GM12865 (cell line): ENCODE measurements at places on chromosomes 2 and 18.

DNA sequence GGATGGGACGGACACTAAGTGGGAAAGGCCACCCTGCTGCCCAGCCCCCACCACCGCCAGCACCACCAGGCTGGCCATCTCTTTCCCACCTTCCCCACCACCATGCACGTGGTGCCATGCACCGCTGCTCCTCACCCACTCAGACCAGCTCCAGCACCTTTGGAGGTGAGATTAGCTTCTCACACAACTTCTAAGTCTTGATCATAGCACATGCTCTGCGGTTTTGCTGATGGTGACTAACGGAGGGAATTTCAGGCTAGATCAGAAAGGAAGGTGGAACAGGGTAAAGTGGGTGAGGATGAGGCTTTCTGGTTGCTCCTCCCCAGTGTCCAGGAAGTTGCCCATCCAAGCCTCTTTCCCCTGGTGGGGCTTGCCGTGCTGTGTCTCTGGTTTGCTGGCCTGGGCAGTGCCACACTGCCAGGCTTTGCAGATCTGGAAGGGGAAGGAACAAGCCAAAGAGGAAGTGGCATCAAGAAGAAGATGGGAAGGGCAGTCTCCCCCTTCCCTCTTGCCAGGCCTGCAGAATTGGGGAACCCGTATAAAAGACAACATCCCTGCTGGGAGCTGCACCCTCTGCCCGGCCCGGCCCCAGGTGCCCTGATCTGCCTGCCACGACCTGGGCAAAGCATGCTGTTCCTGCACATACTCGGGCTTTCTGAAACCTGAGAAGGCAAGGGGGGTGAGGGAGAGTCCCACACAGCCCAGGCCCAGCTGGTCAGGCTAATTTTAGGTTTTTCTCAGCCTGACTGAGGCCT, 44.3 kb upstream of the CAB39 start:
- peak; percentile 90 for DNase-seq

DNA sequence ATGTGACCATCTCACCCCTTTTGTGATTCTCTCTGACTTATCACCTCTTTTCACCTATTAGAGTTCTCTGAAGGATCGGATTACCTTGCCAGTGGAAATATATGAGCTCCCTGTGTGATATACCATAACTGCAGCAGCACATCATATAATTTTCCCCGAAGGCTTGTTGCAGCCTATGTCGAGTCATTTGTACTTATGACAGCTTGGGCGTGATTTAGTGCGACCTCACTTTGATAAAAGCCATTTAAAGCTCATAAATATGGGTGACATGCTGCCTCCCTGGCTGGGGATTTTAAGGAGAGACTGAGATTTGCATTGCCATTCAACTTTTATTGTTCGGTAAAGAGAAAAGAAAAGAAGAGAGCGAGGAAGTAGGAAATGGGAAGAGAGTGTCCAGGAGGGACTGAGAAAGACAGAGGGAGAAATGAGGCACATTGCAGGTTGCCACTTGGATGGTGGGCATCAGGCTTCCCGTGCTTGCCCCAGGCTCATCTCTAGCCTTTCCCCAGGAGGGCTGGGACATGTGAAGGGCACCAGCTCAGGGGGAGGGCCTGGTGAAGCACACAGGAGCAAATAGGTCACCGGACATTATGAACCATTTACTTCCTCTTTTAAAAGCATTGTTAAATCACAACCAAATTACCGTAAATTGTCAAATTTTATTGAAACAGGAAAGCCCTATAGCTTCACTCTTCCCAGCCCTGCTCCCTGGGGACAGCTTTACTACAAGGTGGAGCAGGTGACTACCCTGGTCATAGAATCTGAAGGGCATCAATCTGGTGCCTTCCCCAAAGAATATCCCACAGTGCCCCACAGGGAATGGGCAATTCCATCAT, 161.3 kb downstream of the SETBP1 start:
- no peak for DNase-seq

DNA sequence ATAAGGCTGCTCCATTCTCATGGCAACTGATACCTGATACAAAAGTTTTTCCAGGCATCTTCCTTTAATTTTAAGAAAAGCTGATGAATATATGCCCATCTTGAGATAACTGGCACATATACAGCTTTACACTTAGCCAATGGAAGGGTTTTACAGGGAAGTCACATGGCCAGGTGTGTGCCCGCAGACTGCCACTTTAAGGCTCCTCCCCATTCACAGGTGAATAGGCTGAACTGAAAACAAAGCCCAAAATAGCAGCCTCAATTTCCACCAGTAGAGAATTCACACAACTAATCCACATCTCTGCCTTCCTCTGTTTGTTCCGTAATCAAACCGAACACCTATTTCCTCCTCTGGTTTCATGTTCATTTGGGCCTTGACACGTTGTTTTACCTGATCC, 9.8 kb upstream of the ME2 start:
- DNase-seq: no peak

GRCh38 chr2:240640939-240641338, 15.7 kb downstream of the GPR35 start:
- no peak for DNase-seq

- DNase-seq: no peak
These were observed 467.9 kb upstream of the SYT4 start for GRCh38 chr18:43744960-43745745.

DNA sequence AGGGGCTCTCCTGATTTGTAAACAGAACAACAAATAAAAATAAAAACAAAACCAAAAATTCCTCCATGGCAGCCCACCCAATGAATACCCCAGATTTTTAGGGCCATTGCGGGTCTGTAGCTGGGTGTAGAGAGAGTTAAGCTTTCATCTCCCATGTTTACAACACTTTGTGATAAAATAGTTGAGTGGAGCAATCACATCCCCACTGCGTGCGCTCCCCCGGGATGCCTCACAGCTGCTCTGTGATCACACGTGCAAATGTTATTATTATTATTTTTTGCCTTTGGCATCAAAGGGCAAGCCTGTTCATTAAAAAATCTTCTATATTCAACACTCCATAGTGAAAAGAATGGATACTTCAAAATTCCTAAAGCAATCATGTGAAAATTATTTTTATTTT, 118.0 kb downstream of the MBP start:
- no peak for DNase-seq

DNA sequence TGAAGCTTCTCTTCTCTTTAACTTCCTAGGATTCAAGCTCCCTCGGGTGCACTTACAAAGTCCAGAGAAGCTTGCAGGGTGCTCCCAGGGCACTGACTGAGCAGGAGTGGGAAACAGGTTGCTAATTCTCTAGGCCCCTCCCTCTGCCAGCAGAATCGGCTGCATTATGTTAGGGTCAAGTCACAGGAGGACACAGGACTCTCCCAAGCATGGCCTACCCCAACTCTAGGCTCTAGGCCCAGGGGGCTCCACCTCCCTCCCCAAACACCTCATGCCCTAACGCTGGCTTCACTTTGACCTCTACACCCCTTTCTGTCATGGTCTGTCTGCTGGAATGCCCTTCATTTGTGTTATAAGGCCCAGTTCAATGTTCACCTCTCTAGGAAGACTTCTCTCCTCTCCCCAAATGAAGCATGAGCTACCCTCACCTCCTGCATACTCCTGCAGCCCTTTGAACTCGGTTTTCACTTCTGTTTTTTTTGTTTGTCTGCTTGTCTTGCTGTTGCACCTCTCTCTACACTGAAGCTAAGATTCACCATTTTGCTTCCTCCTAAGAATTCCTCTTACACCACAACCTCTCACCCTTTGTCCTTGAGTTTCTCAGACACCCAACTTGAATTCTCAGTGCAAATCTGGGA, 521.8 kb upstream of the ID2 start:
- DNase-seq: peak; percentile 42

GRCh38 chr2:216590780-216591179, 42.4 kb upstream of the IGFBP2 start:
- DNase-seq: no peak
